ENCODE measurements at places on chromosomes 12 and 14.

DNA sequence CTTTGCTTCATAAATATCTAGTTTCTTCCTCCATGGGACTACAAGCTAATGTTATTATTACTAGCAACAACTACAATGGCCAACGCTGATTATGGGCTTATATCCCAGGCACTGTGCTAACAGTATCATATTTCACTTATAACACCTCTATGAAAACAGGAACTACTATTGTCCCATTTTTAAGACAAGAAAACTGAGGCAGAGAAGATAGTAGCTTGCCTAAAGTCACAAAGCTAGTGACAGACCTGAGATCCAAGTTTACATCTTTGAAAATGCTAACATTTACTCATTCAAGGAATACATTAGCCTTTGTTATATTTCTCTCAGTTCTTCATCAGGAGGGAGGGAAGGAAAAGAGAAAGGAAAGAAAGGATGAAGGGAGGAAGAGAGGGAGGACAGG lies 32.8 kb downstream of the GIT2 start:
- peaks cover 26% of the 10 kb centered on the region for H3K36me3 ChIP-seq
- no peak for DNase-seq
- H3K4me1 ChIP-seq = no peaks in the 10 kb centered on the region
- no peak overlapping the region for H3K27ac ChIP-seq
- H3K27me3 ChIP-seq = no peaks in the 10 kb centered on the region

DNA sequence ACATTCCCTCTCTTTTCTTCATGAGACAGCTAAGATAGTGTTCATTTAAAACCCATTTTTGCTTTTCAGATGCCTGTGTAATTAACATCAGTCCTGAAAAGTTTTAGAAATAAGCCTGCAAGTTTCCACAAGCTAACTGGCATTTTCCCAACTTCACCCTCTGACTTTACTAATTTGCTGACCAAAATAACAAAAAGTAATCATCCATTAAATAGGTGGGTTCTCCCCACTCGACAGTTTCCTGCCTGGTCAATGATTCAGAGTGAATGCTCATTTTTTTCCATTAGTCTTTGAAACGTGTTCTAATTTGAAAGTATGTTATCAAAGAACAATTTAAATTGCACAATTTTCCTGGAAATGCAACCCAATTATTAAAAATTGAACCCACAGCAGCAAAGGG lies 23.6 kb downstream of the NELL2 start:
- no peak overlapping the region for H3K27ac ChIP-seq
- no peak for DNase-seq
- H3K27me3 ChIP-seq = no peaks in the 10 kb centered on the region
- H3K4me1 ChIP-seq = peaks cover 25% of the 10 kb centered on the region

DNA sequence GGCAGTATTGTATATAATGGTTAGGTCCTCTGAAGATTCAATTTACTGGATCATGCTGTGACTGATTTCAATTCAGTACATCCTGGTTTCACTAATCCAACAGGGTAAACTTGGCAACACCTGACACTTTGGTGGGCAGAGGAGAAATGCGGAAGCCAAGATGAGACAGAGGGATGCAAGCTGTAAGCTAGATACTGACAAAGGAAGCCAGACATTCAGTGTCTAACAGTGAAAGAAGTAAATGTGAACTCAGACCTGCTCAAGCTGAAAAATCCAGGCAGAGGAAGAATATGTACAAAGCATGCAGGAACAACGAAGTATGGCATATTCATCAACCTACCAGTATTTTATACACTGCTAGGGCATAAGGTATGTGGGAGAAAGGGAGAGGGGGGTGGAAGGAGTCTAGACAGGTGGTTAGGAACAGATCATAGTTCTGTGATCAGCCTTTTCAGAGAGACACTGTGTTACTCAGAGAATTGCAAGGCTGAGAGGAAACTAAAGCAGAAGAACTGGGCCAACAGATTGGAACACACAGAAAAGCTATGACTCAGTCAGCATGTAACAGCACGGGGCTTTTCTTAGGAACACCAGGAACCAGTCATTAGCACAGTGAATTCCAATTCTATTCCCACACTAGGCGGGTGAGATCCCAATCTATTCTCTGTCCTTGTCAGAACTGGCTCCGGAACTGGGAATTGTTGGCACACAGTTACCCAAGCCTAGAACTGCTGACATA lies 40.3 kb downstream of the NELL2 start:
- peaks cover 15% of the 10 kb centered on the region for H3K4me1 ChIP-seq
- H3K27me3 ChIP-seq = no peaks in the 10 kb centered on the region
- H3K36me3 ChIP-seq = no peaks in the 10 kb centered on the region
- 0 out of 2 replicates have a peak overlapping the region, but pooled peaks have one; percentile 24 for H3K27ac ChIP-seq
- no peak overlapping the region for H3K4me3 ChIP-seq

GRCh38 chr12:106321139-106321850 lies 18.8 kb downstream of the TCP11L2 start:
- H3K4me3 ChIP-seq = no peak overlapping the region
- H3K4me1 ChIP-seq = no peaks in the 10 kb centered on the region
- H3K27me3 ChIP-seq = peaks cover 24% of the 10 kb centered on the region
- DNase-seq = no peak
- peaks cover 3% of the 10 kb centered on the region for H3K36me3 ChIP-seq
- H3K27ac ChIP-seq = no peak overlapping the region
